ENCODE measurements at places on chromosomes 6 and 20. TPM values are rescaled to one million over a fixed set of nuclear protein-coding genes. Genes with fewer than 3 reads are reported as not detected.

Gene RIMS1
- 3.3 TPM for total RNA-seq

Gene BPIFB4
- not detected for total RNA-seq

GRCh38 chr6:43812850-43813578 is 43.0 kb downstream of the VEGFA start:
- H3K27me3 ChIP-seq = no peaks in the 10 kb centered on the region
- no peak overlapping the region for H3K27ac ChIP-seq
- peaks cover 2% of the 10 kb centered on the region for H3K4me1 ChIP-seq
- peak; percentile 7 for DNase-seq

Gene TUBB2B
- total RNA-seq = 13.3 TPM

- H3K4me3 ChIP-seq = no peak overlapping the region
- H3K4me1 ChIP-seq = peaks cover 2% of the 10 kb centered on the region
- no peaks in the 10 kb centered on the region for H3K36me3 ChIP-seq
- no peak overlapping the region for H3K27ac ChIP-seq
These were observed 503.9 kb downstream of the CD83 start for GRCh38 chr6:14621518-14621917.

DNA sequence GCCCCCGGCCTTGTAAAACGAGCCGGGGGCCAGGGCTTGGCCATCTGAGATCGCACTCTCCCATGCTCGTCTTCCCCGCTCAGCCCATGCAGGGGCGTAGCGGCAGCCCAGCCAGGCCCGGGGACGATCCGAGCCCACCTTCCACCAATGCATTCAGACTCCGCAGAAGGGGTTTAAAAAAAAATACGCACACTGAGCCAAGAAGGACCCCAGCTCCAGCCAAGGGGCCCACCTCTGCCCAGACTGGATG is 320 bp downstream of the GSTA4 start:
- no peaks in the 10 kb centered on the region for H3K27me3 ChIP-seq
- no peaks in the 10 kb centered on the region for H3K36me3 ChIP-seq
- no peak for DNase-seq
- peak overlapping the region; percentile 58 for H3K4me3 ChIP-seq
- peaks cover 8% of the 10 kb centered on the region for H3K4me1 ChIP-seq
- peak overlapping the region; percentile 88 for H3K27ac ChIP-seq

- no peaks in the 10 kb centered on the region for H3K4me1 ChIP-seq
- H3K4me3 ChIP-seq = no peak overlapping the region
- peaks cover 44% of the 10 kb centered on the region for H3K36me3 ChIP-seq
- no peak overlapping the region for H3K27ac ChIP-seq
These were observed 18.0 kb downstream of the DST start for GRCh38 chr6:56624728-56625069.

- H3K27ac ChIP-seq = no peak overlapping the region
- DNase-seq = no peak
- no peaks in the 10 kb centered on the region for H3K4me1 ChIP-seq
- H3K4me3 ChIP-seq = no peak overlapping the region
- no peaks in the 10 kb centered on the region for H3K27me3 ChIP-seq
These were observed 42.1 kb downstream of the PHACTR3 start for GRCh38 chr20:59646487-59646886.

Gene SPATS1
- not detected for total RNA-seq

DNA sequence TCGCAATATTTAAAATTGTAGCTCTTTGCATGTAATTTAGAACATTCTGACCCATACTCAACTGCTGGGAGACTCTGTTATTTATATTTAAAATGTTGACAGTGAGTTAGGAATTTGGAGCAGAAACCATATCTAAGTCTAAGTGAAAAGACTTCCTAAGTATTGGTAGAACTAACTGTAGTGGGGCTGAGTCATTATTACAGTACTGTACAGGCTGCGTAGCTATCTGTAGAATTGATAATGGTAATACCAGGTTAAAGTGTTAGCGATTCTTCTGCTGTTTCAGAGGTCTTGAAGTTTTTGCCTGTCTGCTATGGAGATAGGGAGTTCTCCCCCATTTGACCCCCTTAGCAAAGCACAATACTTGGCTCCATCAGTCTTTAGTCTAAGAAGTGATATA is 3.6 kb downstream of the TOP1 start:
- H3K27ac ChIP-seq = no peak overlapping the region
- H3K4me3 ChIP-seq = peak overlapping the region; percentile 2
- peaks cover 14% of the 10 kb centered on the region for H3K4me1 ChIP-seq
- DNase-seq = peak; percentile 71

- H3K27ac ChIP-seq = no peak overlapping the region
- no peak for DNase-seq
- H3K36me3 ChIP-seq = no peaks in the 10 kb centered on the region
These were observed 497.5 kb upstream of the CITED2 start for GRCh38 chr6:139871803-139872510.

DNA sequence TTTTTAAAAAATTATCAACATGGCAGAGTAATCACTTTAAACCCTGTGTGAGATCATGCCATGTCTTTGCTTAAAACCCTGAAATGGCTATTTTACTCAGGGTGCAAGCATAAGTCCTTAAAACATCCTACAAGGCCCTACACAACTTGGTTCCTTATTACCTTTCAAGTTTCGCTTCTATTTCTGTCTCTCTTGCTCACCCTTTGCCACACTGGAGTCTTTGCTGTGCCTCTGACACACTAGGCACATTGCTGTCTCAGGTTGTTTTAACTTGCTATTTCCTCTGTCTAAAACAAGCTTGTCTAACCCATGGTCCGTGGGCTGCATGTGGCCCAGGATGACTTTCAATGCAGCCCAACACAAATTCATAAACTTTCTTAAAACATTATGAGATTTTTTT is 55.6 kb downstream of the KIAA0408 start:
- no peaks in the 10 kb centered on the region for H3K27me3 ChIP-seq
- no peak overlapping the region for H3K4me3 ChIP-seq
- no peak overlapping the region for H3K27ac ChIP-seq
- no peak for DNase-seq

Measured in IMR-90 (cell line).